NCI-H1417 (cell line): ENCODE measurements at places on chromosomes 5 and 9.

- DNase-seq, result no peak
Observed at GRCh38 chr5:76014005-76014404, 69.2 kb upstream of the SV2C start.

- DNase-seq, result no peak
Observed at GRCh38 chr9:2967766-2968165, 123.9 kb upstream of the PUM3 start.

- DNase-seq, result no peak
Observed at GRCh38 chr5:95917207-95917606, 44.4 kb downstream of the ELL2 start.

DNA sequence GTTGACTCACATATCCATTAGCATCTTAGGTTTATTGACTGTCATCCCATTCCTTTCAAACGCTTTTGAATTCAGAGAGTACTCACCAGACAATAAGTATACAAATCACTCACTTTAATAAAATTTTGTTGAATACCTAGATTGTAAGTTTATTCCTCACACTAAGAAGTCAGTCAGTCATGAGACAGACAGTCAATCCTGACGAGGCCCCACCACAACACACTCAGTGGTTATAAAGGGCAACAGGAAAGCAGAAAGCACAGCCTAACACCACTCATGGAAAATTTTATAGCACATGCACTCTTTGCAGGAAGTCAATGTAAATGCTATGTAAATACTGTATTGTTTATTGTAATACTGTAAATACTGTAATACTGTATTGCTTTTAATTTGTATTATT, 176.3 kb upstream of the PTGER4 start:
- DNase-seq, result no peak

DNA sequence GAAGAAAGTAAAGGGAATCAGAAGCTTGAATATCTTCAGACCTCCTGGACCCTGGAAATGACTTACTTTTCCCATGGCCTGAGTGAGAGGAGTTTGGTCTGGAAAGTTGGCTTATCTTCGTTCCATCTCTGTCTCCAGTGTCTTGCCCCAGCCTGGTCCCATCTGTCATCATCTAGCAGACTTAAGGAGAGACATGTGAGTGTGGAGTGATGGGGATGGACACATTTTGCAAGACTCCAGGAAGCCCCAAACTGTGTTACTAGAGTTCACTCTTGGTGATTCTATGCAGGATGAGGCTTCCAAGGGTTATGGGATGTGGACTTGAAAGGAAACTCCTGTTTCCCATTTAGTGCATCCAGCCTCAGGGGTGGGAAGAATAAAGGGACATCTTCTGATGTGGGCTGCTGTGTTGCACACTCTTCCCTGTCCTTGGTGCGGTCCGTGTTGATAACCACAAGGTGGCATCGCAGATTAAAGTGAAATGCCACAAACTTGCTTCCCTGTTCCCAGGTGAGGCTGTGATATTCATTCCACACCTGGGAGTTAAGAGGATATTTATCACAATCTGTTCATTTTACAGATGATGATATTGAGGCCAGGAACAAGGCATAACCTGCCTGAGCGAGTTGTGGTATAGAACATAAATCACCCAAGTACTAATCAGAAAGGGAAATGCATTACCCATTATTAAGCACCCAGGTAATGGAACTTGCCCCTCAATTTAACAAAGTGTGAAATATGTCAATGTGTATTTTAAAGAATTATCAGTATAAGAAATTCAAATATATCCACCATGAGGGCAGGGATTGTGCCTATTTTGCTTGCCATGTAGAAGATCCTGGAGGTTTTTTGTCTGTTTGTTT, 269.9 kb upstream of the PAPPA start:
- DNase-seq, result peak; percentile 4

DNA sequence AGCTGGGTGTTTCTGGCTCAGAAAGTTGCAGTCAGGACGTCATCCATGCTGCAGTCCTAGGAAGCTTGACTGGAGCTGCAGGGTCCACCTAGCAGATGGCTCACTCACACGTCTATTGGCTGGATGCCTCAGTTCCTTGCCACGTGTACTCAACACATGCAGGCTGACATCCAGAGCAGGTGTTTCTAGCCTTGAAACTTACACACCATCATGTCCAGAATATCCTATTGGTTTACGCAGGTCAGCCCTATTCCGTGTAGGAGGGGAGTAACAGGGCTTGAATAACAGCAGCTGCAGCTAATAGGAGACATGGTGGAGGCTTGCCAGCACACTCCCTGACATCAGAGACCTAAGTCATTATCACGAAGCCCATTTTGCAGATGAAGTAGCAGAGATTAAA, 473.5 kb downstream of the ACTL7B start:
- DNase-seq, result peak; percentile 8

- DNase-seq, result no peak
Observed at GRCh38 chr9:106936680-106937079, 73.7 kb downstream of the ZNF462 start.

- no peak for DNase-seq
Observed at GRCh38 chr5:133386662-133387061, 225.7 kb downstream of the FSTL4 start.

DNA sequence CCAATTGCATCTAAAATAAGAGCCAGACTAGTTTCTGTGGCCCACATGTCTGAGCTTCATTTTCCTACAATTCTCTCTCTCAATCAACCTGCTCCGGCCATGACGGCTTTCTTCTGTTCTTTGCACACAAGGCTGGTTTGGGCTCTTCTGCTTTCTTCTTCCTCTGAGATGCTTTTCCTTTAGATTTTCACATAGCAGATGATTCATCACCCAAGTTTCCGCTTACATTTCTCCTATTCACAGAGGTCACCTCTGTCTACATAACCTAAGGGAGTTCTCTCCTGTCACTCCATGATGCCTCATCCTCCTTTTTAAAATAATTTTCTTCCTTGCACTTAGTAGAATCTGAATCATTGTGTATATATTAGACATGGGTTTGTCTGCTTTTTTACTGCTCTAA, 334.6 kb upstream of the TUSC1 start:
- no peak for DNase-seq

DNA sequence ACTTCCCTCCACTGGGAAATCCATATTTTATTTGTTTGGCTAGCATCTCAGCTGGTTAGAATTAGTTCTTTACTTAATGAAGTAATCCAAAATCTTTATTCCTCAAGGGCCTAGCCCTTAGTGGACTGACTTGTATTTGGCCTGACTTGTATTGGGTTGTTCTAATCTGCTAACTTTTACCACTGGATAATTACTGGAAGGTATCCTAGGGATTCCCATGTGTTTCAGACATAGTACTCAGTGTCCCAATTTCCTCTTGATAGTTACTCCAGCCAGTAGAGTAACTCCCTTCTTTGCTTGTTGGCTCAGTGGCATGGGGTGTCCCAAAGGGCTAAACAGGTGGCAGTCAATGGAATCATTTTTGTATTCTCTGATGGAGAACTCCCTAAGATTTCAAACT, 156.0 kb downstream of the DCP2 start:
- no peak for DNase-seq

DNA sequence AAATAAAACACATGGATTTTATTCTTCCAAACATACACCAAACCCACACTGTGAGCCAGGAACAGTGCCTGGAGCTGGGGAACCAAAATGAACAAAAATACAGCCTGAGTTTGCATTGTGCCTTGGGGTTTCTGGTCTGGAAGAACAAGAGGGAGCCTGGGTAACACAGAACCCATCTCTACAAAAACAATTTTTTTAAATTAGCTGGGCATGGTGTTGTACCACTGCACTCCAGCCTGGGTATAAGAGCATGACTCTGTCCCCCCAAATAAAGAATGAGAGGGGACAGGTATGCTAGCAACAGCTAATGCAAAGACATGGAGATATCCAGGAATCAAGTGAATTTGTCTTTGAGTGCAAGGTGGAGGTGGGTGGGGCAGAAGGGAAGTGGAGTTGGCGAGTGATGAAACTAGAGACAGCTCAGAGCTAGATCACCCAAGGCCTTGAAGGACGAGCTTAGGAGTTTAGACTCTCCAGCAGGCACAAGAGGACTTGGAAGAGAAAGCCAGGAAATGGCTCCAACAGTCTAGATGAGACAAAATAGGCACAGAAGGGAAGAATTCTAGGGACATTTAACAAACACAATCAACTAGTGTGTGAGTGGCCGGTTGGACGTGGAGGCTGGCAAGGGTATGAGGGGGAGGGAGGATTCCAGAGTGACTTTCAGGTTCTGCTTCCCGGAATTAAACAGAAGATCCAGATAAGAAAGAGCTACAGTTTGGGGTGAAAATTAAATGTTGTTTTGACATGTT, 47.4 kb downstream of the FNBP1 start:
- DNase-seq, result no peak

DNA sequence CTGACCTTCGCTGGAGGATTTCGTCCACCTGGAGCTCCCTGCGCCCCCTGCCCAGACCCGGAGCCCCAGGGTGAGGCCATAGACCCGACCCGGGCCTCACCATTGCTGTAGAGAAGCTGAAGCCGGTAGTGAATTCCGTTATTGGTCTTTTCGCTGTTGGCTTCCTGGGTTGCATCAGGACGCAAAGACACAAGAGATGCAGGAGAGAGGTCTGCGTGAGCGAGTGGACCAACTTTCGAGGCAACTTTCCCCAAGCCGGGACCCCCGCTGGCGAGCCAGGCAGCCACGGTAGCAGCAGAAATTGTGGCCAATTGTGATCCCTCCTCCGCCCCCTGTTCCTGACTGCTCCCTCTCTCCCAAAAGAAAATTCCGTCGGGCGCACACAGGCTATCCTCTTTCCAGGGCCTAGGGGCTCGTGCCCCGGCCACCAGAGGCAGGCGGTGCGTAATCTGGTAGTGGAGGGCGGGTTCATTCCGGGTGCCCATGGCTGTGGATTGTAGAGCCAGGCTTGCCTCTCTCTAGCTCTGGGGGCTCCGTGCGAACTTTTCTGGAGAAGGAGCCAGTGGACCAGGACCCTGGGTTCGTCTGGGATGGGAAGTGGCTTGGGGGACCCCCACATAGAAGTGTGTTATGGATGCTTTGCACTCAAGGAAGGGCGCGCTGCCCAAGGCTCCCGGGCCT, 3.3 kb downstream of the EBF1 start:
- DNase-seq, result no peak

- DNase-seq, result no peak
Observed at GRCh38 chr9:93288891-93289883, 105.2 kb downstream of the WNK2 start.

- no peak for DNase-seq
Observed at GRCh38 chr5:164809821-164810220, 1304.4 kb downstream of the MAT2B start.

DNA sequence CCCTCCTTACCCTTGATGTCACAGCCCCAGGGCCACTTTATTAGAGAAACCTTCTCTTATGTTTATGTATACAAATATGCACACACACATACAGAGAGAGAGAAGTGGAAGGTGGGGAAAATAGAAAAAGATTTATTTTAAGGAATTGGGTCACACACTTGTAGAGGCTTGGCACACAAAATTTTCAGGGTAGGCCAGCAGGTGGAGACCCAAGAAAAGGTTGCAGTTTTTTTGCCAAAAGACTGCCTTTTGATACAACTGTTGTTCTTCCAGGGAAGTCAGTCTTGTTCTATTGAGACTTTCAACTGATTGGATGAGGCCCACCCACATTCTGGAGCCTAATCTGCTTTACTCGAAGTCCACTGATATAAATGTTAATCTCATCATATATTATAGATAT, 131.1 kb upstream of the PPP1R2B start:
- DNase-seq, result no peak

GRCh38 chr5:111550282-111551020, 38.1 kb upstream of the STARD4 start:
- DNase-seq, result peak; percentile 81

- no peak for DNase-seq
Observed at GRCh38 chr5:38853753-38854470, 8.1 kb downstream of the OSMR start.

DNA sequence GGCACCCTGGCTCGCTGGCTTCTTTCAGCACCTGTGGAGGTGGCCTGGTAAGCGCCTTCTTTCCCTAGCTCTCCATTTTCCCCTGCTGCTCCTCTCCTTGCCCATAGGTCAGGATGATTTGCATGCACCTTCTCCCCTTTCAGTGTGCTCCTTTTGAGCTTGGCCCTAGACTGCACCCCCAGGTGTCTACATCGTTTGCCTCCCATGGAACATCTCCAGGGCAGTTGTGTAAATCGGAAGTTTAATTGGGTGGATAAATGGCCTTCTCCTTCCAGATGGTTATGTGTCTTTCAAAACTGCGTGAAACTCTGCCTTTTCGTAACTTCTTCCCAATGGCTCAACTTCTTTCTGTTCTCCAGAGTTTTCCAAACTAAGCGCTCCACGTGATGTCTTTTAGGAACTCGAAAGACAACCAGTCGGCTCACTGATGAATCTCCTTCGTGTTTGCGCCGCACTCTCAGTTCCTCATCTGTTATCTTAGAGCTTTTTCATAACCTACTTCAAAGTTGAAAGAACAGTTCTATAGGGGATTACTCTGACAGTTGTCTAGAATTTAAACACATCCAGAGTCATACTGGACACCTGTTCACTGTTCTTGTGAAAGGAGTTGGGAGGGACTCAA, 1.7 kb downstream of the ADAMTS19 start:
- DNase-seq, result no peak

GRCh38 chr5:33936004-33936380, 194 bp upstream of the RXFP3 start:
- DNase-seq, result peak; percentile 67
